Thyroid gland (tissue), 4 donors: ENCODE measurements at places on chromosomes 5 and 9. TPM values are rescaled to one million over a fixed set of nuclear protein-coding genes. Genes with fewer than 3 reads are reported as not detected.

Gene PCDHGA8
- 2.9 TPM for total RNA-seq

Gene FOXD4
- 0.89 TPM for total RNA-seq

Gene PLPP1
- total RNA-seq, result 282 TPM

Gene ZNG1F
- total RNA-seq, result 13.6 TPM

Gene TPM2
- total RNA-seq, result 45.4 TPM

Gene ZBED3
- 31.4 TPM for total RNA-seq

Gene S1PR3
- 6.4 TPM for total RNA-seq

Gene FAM114A2
- total RNA-seq, result 22.5 TPM

Gene HCN1
- 0.33 TPM for total RNA-seq

Gene NME5
- total RNA-seq, result 12.1 TPM

Gene PLPPR1
- total RNA-seq, result not detected

Gene PDE6A
- total RNA-seq, result not detected

- H3K4me1 ChIP-seq, result no peaks in the 10 kb centered on the region
- no peaks in the 10 kb centered on the region for H3K27me3 ChIP-seq
- DNase-seq, result no peak
- H3K27ac ChIP-seq, result no peak overlapping the region
These were observed 83.8 kb upstream of the RASA1 start for GRCh38 chr5:87183896-87184295.

DNA sequence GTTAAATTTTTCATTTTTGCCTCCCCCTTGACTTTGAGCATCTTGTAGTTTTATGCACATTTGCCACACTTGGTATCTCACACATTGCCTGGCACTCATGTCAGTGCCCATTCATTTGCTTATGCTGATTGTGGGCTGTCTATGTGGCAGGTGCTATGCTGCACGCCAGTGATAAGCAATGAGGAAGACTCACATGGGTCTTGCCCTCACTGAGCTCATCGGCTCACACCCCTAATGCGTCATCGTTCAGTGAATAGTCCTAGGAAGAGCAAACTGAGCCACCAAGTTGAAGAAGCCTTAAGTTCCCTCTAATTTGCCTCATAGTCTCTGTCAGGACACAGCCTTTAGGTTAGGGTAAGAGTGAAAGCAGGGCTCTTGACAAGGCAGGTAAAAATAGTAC is 209.4 kb upstream of the IL12B start:
- no peaks in the 10 kb centered on the region for H3K36me3 ChIP-seq
- H3K4me3 ChIP-seq, result no peak overlapping the region
- H3K4me1 ChIP-seq, result no peaks in the 10 kb centered on the region
- H3K27ac ChIP-seq, result no peak overlapping the region
- H3K27me3 ChIP-seq, result no peaks in the 10 kb centered on the region

GRCh38 chr5:10288592-10289219 is 19.0 kb downstream of the CMBL start:
- peak; percentile 98 for DNase-seq
- H3K36me3 ChIP-seq, result no peaks in the 10 kb centered on the region
- no peaks in the 10 kb centered on the region for H3K27me3 ChIP-seq
- peaks cover 25% of the 10 kb centered on the region for H3K4me1 ChIP-seq
- H3K4me3 ChIP-seq, result no peak overlapping the region

GRCh38 chr5:65797481-65797880 is 75.5 kb downstream of the NLN start:
- no peaks in the 10 kb centered on the region for H3K36me3 ChIP-seq
- peaks cover 8% of the 10 kb centered on the region for H3K4me1 ChIP-seq
- DNase-seq, result no peak

DNA sequence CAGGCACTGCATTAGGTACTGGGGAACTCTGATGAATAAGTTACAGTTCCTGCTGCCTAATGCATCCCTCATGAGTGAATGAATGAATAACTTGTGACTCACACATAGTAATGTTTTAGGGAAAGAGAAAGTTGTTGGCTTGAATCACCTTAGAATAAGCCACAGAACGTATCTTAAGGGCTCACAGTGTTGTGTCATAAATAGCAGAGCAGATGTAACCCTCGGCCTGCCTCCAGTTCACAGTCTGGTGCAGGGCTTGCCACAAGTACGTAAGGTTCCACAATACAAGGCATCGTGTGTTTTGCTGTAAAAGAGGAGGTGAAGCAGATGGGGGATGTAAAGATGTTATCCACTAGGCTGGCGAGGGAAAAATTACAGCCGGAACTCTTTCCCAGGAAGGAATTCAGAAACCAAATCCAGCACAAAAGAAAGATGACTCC is 218.7 kb downstream of the TRPM3 start:
- no peaks in the 10 kb centered on the region for H3K27me3 ChIP-seq

- H3K27ac ChIP-seq, result no peak overlapping the region
- H3K4me1 ChIP-seq, result peaks cover 8% of the 10 kb centered on the region
- DNase-seq, result no peak
- no peaks in the 10 kb centered on the region for H3K27me3 ChIP-seq
These were observed 113.3 kb downstream of the SNX18 start for GRCh38 chr5:54630738-54631359.

DNA sequence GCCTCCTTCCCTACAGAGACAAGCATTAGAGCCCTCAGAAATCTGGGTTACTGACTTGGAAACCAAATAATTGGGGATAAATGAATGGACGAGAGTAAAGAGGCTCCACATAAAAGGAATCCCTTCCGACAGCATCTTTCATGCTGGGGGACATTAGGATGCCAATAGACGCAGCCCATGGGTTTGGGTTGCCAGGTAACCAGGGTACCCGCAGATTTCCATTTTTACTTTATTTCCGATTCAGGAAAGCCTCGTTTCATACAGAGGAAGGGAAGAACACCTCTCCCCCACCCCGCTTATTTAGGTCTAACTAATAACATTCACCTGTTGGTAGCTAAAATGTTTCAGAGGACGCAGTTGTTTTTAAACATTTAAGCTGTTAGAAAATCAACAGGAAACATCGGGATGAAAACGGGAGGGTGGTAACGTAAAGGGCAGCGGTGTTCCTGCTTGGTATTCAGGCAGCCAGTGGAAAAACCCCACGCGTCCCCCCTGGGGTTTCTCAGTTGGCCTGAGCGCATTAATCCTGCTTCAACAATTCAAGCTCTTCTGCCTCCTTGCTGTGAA is 179.5 kb downstream of the YTHDC2 start:
- DNase-seq, result no peak
- H3K4me3 ChIP-seq, result no peak overlapping the region
- no peaks in the 10 kb centered on the region for H3K27me3 ChIP-seq
- no peak overlapping the region for H3K27ac ChIP-seq
- no peaks in the 10 kb centered on the region for H3K36me3 ChIP-seq

GRCh38 chr9:124617477-124618141 is 110.4 kb upstream of the NR5A1 start:
- H3K36me3 ChIP-seq, result no peaks in the 10 kb centered on the region
- no peak overlapping the region for H3K4me3 ChIP-seq
- H3K27ac ChIP-seq, result peak overlapping the region; percentile 51

GRCh38 chr5:116303810-116304209 is 219.0 kb downstream of the COMMD10 start:
- DNase-seq, result no peak
- no peak overlapping the region for H3K4me3 ChIP-seq
- no peaks in the 10 kb centered on the region for H3K4me1 ChIP-seq
- no peak overlapping the region for H3K27ac ChIP-seq

DNA sequence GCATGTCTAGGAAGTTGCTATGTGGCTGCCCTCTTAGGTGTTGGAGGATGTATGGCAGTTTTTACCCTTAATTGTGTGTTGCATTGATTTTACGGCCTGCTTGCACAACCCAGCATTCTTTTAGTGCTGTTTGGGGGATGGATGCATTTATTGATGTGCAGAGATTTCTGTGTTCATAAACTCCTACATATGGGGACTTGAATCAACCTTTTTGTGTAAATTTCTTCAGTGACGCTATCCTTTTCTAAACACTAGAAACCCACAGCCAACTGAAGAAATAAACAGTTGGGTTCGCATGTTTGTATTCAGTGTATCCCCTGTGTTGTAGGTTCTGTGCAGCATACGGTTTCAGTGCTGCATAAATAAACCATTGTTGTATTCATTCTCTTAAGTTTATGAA is 263.7 kb downstream of the RASEF start:
- peaks cover 9% of the 10 kb centered on the region for H3K4me1 ChIP-seq
- H3K4me3 ChIP-seq, result no peak overlapping the region

GRCh38 chr5:126490167-126490940 is 67.1 kb downstream of the GRAMD2B start:
- peak overlapping the region; percentile 42 for H3K27ac ChIP-seq
- no peak overlapping the region for H3K4me3 ChIP-seq
- peaks cover 60% of the 10 kb centered on the region for H3K36me3 ChIP-seq
- peaks cover 9% of the 10 kb centered on the region for H3K4me1 ChIP-seq

DNA sequence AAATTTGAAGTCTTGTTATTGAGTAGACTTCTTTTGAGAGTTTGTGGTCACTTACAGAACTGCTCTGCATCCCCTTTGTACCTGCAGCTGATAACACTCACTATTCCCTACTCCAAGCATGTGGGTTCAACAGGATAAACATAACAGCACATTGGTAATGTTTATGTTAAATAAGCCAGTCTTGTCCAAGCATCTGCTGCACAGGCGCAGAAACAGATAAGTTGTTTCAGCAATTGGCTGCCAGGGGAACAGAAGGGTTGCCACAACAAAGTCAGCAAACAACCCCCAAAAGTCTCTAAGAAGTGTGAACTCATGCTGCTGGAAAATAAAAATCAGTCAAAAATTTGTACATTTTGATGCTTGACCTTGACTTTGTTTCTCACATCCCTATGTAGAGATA is 174.6 kb downstream of the GDNF start:
- peaks cover 3% of the 10 kb centered on the region for H3K4me1 ChIP-seq
- no peaks in the 10 kb centered on the region for H3K27me3 ChIP-seq
- H3K27ac ChIP-seq, result no peak overlapping the region
- no peak for DNase-seq

DNA sequence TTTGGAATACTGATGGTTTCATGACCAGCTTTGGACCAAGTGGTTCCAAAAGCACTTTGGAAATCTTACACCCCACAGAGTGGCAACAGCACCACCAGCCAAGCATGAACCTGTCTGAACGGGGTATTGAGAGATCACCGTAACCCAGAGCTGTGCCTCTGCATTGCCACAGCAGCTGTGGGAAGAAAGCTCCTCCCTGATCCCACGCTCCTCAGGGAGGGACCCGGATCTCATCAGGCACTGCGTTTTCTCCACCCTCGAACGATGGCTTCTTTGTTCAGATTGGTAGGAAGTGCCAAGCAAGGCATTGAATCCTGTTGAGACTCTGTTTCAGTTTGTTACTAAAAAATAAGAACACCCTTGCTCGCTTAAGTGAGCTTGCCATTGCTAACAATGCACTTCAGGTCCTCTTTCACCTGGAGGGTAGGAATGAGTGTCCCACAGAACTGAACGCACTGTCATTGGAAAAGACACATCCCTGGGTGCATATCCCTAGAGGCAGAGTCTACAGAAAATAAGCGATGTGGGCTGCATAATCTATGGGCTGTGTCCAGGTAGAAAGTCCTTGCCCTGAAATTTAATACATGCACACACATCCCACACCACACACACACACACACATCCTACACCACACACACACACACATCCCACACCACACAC is 118.0 kb upstream of the ICE1 start:
- H3K27me3 ChIP-seq, result no peaks in the 10 kb centered on the region
- no peaks in the 10 kb centered on the region for H3K4me1 ChIP-seq
- H3K27ac ChIP-seq, result no peak overlapping the region
- no peaks in the 10 kb centered on the region for H3K36me3 ChIP-seq
- no peak for DNase-seq
- no peak overlapping the region for H3K4me3 ChIP-seq

DNA sequence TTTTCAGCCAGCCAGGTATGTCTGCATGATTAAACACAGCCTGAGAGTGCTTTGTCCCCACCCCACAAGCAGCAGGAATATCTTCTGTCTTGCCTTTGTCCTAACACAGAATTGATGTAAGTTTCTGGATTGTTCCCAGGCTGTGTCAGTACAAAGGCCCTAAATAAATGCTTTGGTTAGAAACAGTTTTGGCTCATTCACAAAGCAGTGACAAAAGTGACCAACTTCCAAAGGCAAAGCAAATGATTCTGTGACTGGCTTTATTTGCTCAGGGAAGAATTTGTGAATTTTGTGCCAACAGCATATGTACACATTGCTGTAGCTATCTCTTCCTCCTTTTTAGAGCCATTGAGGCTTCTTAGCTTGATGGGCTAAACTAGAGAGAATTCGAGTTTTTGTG is 133.7 kb downstream of the PLPPR1 start:
- no peak overlapping the region for H3K27ac ChIP-seq
- no peak overlapping the region for H3K4me3 ChIP-seq
- no peaks in the 10 kb centered on the region for H3K27me3 ChIP-seq
- no peak for DNase-seq
- no peaks in the 10 kb centered on the region for H3K36me3 ChIP-seq
- no peaks in the 10 kb centered on the region for H3K4me1 ChIP-seq

GRCh38 chr5:168869615-168870227 is 290.6 kb upstream of the PANK3 start:
- H3K4me1 ChIP-seq, result peaks cover 8% of the 10 kb centered on the region
- DNase-seq, result no peak
- no peaks in the 10 kb centered on the region for H3K27me3 ChIP-seq
- no peak overlapping the region for H3K4me3 ChIP-seq
- H3K27ac ChIP-seq, result no peak overlapping the region

GRCh38 chr9:5900622-5901021 is 9.9 kb downstream of the MLANA start:
- H3K27ac ChIP-seq, result no peak overlapping the region
- no peak for DNase-seq
- H3K4me3 ChIP-seq, result no peak overlapping the region

GRCh38 chr9:137276473-137277328 is 825 bp upstream of the TOR4A start:
- peak overlapping the region; percentile 86 for H3K27ac ChIP-seq
- peaks cover 32% of the 10 kb centered on the region for H3K4me1 ChIP-seq

DNA sequence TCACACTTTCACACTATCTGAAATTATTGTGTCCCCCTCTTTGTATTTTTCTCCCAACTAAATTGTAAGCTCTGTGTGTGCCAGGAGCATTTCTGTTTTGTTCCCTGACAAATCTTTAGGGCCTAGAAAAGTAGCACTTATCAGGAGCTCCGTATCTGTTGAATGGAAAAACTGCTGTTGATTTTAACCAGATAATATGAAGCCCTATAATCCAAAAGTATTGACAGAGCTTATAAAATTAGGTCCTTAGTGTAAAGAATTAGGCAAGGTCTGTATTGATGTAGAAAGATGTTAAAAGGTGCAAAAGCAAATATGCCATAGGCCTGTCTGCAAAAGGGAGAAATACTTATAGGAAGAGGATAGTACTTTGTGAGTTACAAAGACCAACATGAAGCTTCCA is 109.4 kb upstream of the ISL1 start:
- H3K4me3 ChIP-seq, result no peak overlapping the region
- no peaks in the 10 kb centered on the region for H3K36me3 ChIP-seq
- H3K27me3 ChIP-seq, result no peaks in the 10 kb centered on the region
- H3K4me1 ChIP-seq, result no peaks in the 10 kb centered on the region
- H3K27ac ChIP-seq, result no peak overlapping the region
- DNase-seq, result no peak

GRCh38 chr5:55021821-55022220 is 2.2 kb upstream of the GZMK start:
- no peak for DNase-seq
- H3K36me3 ChIP-seq, result no peaks in the 10 kb centered on the region
- no peaks in the 10 kb centered on the region for H3K4me1 ChIP-seq
- no peaks in the 10 kb centered on the region for H3K27me3 ChIP-seq

- no peaks in the 10 kb centered on the region for H3K4me1 ChIP-seq
- no peaks in the 10 kb centered on the region for H3K27me3 ChIP-seq
- no peak overlapping the region for H3K27ac ChIP-seq
- no peak overlapping the region for H3K4me3 ChIP-seq
These were observed 150.8 kb upstream of the RANBP3L start for GRCh38 chr5:36452424-36453006.
